ENCODE measurements at places on chromosomes 16 and 17.

DNA sequence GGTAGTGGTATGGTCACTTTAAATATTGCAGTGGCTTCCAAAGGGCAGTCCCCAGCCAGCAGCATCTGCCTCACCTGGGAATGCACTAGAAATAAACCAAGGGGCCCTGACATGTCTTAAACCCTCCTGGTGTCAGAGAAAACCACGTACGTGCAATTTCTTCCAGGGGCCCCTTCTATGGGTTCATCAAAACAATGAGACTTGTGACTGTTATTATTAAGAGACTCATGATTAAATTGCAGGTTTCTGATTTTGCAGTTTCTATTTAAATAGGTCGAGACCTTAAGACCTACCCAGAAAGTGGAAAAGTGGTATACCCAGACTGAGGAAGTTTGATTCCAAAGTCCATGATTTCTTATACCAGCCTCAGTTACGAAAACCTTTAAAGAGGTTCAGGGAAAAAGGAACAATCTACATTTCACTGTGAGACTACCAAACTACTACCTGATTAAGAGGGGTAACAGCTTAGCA is 746 bp upstream of the POLG2 start:
- no peak for DNase-seq

DNA sequence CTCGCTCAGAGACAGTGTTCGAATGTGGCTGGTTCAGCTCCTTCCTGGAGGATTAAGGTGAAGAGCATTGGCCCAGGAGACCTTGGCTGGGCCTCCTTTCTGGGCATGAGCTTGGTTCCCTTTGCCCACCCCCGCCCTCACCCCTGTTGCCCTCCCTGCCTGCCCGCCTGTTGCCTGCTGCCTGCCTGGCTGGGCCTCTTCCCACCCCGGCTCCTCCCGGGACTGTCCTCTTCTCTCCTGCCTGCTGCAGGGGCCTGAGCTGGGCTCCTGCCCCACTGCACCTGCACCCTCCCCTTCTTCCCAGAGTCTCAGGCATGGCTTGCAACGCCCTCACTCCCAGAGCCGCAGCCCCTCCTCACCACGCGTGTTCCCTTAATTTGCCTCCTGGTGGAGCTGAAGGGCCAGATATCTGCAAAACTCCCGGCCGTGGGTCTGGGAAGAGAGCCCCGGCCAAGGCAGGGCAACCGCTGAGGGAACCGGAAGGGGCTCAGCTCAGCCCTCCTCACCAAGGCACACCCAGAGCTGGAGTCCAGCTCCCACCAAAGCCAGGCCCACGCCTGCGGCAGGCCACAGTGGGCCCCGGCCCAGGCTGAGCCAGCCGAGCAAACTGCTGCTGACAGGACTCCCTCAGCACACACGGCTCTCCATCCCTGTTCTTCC is 31.2 kb downstream of the MNT start:
- DNase-seq = no peak

GRCh38 chr17:66632731-66633130 is 202.2 kb upstream of the CACNG5 start:
- no peak for DNase-seq

DNA sequence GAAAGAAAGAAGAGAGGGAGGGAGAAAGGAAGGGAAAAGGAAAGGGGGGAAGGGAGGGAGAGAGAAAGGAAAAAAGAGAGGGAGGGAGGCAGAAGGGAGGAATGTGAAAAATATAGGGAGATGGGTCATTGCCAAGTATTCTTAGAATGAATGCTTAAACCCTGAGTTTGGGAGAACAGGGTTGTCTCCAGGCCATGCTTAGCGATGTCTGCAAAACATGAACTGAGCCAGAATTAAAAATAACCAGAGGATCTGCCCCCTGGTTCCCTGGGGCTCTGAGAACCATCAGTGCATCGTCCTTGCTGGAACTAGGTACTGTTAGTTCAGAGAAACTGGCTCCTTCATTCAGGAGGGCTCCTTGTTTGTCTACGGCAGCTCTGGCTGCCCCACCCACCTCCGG is 170.4 kb downstream of the IRX5 start:
- no peak for DNase-seq

- DNase-seq = no peak
Observed at GRCh38 chr16:88638323-88639230, at the start of gene IL17C. Gene IL17C, plus strand, starts transcription at chr16:88638572. Its CDS starts 70 bp downstream, at chr16:88638642.

DNA sequence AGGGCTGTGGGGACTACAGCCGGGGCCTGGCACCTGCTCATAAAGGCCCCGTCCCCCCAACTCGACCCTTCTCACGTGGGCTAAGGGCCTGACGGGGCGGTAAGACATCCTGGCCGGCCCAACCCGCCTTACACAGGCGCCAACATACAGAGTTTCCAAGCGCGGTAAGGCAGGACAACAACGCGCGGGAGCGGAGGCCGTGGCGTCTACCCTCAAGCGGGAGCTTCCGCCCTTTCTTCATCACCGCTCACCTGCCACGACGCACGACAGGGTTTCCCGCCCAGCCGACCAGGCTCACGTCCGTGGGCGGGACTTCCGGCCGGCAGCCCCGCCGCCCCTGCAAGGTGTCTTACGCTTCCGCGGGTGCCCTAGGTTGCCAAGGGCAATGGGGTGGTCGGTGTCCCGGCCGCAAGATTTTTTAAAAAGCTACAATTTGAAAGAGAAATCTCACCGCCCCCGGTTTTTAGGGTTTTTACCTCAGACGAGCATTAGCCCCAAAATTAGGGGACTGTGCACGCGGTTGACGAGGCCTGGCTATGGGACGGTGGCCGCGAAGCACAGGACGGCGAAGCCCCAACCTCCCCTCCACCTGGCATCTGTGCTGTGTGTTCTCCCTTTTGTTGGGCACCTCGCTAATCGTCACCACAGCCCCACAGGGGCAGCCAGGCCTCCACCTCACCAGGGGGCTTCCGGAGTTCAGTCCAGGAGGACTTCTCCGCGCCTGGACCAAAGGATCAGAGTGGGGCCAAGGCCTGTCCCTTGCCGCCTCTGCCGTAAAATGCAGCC is at the start of gene TERB1:
Gene TERB1 (minus strand): TSS at position 265 of the 786 bp plus-strand sequence. CDS start 4,786 bp downstream, outside the sequence.
- no peak for DNase-seq

DNA sequence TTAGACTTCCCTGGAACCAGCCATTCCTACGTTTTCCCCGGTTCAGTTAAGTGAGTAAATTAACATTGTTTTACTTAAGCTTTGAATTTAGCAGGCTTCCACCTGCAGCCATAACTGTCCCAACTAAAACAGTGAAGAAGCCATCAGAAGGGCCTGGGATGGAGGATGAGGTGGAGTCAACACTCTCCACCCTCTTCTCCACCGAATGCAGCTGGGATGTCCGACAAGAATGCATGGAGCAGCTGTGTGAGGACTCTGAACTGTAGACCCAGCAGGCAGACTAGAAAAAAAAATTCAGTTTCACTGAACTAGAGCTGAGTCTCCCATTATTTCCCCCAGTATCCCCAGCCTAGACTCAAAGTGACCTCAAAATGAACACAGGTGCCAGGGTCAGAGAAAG is 114.8 kb downstream of the C16orf95 start:
- DNase-seq = no peak

DNA sequence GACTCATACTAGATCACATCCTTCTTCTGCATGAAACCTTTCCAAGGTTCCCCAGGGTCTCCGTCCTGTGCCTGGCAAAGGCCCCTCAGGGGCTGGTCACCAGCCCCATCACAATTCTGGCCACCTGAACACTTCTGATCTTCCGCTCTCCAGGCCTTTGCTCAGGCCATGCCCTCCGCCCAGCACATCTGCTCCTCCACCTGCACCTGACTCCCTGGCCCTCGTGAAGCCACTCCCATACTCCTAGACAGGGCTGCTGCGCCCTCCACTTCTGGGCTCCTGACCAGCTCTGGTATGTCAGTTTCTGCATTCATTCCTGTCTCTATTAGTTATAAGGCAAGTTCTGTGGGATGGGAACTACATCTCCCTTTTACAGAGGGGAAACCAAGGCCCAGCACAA is 1.9 kb upstream of the MYL11 start:
- DNase-seq = no peak

DNA sequence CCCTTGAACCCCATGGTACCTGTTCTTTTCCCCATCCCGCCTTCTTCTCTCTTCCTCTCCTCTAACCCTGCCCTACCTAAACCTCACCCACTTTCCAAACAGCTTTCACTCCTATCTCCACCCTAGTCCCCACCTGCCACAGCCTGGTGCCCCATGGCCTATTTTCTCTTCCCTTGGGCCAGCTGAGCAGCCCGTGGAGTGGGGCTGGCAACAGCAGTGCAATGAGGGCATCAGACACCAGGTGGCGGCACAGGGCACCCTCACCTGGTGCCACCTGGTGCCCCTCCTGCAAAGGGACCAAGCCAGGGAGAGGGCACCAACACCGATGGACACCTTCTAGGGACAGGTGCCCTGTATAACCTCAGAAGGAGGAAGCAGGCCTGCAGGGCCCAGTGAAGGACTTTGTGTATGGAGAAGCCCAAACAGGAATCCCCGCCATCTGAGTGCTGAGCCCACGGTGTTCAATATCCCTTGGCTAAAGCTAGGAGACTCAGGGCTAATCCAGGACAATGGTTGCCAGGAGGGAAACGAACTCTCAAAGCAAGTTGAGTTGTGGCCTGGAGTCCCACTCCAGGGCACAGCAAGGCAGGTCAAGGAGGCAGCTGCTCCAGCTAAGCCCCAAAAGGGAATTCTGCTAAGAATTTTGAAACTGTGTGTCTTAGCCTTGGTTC is 4.0 kb upstream of the ABCC3 start:
- no peak for DNase-seq

DNA sequence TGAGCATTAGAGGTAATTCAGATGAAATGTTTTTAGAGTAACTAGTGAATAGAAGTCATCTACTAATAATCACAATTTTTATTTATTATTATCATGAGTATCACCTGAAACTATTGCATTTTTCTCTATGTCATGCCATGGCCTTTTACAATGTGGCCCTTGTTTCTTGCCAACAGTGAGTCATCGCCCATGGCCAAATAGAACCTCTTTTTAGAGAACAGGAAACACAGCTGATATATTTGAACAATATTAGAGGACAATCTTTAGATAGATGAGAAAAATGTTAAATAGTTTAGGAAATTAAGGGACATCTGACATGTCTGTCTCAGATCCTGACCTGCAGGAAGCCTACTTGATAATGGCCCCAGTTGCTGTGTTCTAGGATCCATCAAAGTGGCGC is 1584.4 kb upstream of the GOT2 start:
- DNase-seq = no peak

DNA sequence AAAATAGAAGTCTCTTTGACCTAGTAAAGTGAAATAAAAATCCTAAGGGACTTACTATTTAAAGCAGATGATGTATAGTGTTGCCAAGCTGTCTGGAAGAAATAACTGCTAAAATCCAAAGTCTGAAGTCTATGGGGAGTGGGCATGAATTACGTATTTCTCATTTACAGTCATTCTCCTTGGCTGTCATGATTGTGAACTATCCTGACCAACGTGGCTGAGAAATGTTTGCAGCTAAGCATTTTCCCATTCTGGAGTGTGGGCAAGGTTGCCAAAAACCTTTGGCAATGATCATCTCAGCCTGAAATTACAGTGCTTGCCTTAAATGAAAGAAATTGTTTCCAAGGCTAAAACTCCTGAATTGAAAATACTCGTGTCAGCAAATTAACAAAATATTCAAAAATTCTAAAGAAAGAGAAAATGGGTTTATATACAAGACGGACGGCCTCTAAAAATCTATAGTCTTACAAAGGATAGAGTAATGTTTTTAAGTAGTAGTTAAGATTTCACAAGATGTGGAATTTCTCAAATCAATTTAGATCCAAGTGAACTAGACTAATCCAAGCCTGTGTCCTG is 77.0 kb downstream of the CACNG1 start:
- peak; percentile 53 for DNase-seq

DNA sequence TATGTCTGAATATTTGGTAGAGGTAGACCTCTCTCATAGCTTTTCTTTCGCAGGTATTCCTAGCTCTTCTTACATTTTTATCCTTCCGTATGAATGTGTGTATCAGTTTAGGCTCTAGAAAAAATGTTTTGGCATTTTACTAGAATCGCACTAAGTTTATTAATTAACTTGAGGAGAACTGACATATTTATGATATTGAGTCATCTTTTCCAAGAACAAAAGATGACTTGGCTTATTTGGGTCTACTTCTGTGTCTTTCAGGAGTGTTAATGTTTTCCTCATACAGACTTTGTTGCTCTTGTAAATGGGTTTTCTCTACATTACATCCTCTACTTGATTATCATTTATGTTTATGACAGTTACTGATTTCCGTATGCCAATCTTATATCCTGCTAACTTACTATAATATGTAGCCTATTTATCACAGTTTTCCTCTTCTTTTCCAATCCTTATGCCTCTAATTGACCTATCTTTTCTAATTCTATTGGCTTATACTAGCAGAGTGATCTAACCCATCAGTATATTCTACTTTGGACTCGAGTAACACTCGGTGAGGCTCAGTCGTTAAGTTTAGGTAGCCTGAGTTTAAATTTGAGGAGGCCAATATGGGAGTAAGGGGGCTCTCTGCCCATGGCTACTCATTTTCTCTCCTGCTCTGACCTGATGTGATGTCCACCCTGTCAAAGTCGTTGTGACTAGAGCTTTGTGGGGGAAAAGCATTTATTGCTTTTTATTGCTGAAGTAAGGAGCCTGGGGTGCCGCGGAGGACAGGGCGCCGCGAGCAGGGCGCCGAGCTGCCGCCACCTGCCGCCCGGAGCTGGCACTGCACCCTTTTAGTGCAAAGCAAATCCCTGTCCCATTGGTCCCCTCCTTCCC is 20.0 kb downstream of the ST6GALNAC1 start:
- no peak for DNase-seq

DNA sequence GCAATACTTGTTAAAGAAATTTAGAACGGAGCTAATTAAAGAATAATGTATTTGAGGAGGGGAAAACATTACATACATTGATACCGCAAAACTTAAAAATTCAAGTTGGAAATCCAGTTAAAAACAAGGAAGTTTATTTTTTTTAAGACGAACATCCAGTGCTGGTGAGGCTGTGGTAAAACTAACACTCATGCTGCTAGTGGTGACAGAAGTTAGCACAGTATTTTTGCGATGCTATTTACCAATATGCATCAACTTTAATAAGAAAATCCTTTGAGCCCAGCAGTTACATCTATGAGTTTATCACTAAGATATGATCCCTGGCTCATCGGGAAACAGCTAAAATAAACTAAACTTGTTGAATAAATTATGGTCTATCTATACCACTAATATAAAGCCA is 31.7 kb downstream of the GSPT1 start:
- no peak for DNase-seq

DNA sequence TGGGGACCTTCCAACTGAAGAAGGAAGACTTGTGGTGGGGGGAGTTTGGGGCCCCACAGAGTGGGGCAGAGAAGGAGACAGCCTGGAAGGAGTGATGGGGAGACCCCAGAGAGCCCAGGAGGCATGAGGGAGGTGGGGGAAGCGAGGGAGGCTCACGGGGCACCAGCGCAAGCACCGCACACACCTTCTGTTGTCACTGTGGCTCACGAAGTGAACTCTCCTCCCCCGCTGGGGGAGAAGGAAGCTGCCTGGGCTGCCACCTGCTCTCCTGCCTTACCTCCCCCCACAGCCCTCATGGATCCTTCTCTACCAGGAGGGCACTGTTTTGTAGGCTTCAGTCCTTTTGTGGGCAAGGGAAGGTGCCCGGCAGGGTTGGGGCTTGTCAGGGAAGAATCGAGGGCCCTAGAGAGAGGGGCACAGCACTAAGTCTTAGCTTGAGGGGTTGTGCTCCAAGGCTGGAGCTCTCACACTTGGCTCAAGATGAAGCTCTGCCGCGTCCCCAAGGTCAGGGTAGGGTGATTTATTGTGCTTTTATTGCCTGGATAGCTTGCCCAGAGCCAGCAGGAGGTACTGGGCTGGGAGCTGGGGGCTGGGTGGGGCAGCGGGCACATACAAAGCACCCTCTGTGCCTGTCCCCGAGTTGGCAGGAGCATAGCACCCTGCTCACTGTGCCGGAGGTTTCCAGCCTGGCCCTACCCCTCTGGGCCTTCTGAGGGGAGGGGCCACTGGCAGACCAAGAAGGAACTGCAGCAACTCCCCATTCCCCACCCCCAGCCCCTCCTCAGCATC is 4.6 kb upstream of the STARD3 start:
- DNase-seq = no peak

- DNase-seq = no peak
Observed at GRCh38 chr16:353404-354290, 1.1 kb upstream of the AXIN1 start.
